ENCODE measurements at places on chromosomes 13 and 19.

DNA sequence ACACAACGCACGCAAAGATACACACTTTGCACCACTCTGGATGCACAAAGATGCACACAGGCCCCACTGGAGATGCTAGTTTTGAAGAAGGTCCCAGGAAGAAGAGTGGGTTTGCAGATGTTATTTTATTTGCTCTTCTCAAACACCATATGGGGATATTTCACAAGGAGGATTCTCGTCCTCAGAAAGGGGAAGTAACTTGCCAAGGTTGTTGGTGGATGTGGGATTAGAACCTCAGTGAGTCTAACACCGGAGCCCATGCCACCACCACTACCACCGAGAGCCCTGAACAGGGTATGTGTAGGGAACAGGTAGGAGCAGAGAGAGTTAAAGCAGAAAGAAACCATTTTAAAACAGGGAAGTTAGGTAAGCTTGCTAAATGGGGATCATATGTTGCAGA lies 9.6 kb upstream of the CEACAM6 start:
- DNase-seq, result no peak

- no peak for DNase-seq
These were observed 4.2 kb downstream of the EPS15L1 start for GRCh38 chr19:16467581-16467980.

- no peak for DNase-seq
These were observed 70.5 kb upstream of the ZNF420 start for GRCh38 chr19:37007587-37008220.

GRCh38 chr19:1417681-1418495 lies 10.5 kb downstream of the DAZAP1 start:
- no peak for DNase-seq
